ENCODE measurements at places on chromosomes 3 and 15. TPM values are rescaled to one million over a fixed set of nuclear protein-coding genes. Genes with fewer than 3 reads are reported as not detected.

- no peak for DNase-seq
Measured at GRCh38 chr15:100919481-100920405, 586 bp downstream of the LRRK1 start.

DNA sequence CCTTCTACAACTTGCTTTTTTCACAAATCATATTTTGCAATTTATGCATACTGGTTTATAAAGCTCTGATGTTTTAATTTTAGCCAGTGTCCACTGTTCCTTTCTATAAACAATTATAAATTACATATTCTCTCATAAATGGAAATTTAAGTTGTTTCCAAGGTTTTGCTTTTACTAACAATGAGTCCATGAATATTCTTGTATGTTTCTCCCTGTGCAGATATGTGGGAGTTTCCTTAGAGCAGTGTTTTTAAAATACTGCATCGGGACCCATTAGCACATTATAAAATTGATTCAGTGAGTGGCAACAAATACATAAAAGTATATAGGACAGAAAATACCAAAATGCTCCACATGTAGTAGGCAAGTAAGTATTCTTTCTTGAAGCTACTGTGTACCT, 235.6 kb downstream of the PCCB start:
- no peak for DNase-seq

- no peak for DNase-seq
Measured at GRCh38 chr3:129593595-129594339, 12.7 kb downstream of the PLXND1 start.

GRCh38 chr3:194756460-194756779, 70.7 kb downstream of the FAM43A start:
- no peak for DNase-seq

- peak; percentile 69 for DNase-seq
Measured at GRCh38 chr3:150365132-150365604, 42.9 kb upstream of the TSC22D2 start.

DNA sequence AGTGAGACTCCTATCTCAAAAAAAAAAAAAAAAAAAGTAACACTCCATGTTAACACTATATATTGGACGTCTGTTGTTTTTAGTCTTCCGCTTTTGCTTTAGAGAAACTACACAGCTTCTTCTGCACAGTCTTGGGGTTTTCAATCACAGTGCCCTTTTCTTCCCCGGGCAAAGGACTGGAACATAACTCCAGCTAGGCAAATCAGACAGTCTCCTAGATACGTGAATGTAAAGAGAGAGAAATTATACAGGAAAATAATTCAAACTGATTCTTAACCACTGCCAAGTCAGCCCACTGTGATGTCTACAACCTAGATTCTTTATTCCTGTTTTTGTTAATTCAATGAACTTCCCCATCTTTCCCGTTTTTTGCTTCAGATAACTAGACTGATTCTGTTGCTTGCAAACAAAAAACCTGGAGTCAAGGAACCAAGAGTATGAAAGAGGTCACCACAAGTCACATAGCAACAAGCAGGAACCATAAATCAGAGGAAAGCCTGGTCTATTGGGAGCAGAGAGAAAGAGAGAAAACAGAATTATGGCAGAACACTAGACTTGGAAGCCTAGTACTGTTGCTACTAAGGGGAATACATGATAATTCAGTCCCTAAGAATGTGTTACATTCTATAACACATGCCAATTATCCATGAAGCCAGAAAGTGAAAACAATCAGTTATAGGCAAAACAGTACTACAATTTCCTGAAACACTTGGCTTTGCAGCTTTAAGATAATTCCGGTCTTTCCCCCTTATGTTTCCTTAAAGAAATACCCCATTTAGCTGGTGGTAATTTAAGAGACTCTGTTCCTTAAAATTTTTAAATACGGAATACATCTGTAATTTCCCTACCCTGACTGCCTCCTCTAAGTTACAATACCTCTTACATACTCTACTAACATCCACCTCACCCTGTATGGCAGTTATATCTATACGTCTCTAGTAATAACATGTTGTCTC, 63.1 kb downstream of the TBL1XR1 start:
- DNase-seq, result no peak

DNA sequence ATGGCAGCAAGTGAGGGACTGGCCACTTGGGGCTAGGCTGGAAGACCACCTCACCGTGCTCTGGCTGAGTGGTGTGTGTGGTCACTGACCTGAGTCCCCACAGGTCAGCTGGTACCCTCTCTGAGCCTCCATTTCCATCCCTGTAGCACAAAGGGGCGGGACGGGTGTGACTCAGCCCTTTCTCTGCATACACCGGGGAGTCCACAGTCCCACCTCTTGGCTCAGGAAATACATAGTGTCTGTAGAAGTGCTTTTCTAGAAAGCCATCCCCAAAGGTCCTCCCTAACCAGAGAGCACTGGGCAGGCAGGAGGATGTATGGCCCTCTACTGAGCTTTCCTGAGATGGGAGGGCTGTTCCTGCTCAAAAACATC, 27.2 kb downstream of the WNT7A start:
- DNase-seq, result no peak

DNA sequence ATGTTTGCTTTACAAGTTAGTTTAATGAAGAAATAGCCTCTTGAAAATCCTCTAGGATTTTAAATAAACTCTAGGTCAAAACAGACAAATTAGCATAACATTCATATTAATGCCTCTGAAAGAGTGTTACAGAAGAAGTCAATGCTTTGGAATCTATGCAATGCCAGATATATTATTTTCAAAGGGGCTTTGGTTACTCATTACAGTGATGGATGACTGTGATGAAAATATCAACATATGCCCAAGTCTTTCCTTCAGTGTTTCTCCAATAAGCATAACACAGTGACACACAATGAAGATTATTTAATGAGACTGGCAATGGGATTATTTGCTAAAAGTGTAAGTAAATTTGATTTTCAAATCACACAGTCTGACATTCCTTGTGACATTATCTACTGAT, 1247.2 kb downstream of the ROBO2 start:
- no peak for DNase-seq

DNA sequence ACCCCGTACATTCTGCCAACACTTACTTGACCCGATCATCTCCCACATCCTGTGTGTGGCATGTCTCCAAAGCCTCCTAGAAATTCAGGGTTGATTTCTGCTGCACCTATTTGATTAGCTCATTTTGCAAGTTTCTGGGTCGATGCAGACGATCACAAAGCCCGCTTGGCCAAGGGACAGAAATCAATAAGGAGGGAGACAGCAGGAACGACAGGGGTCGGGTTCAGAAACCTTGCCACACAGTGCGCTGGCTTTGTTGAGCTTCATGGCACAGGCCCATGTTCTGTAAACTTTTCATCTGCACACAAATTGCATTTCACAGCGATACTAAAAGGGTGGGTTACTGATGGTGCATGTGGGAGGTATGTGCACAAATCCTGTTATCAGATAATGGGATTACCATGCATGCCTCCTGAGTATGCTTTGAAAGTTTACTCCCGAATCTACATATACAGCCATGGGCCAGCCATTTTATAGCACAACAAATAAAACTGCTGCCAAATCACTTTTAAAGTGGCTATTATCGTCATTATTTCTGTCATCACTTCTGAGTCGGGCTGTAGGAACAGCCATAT, 95.9 kb upstream of the ATP11B start:
- DNase-seq, result no peak

DNA sequence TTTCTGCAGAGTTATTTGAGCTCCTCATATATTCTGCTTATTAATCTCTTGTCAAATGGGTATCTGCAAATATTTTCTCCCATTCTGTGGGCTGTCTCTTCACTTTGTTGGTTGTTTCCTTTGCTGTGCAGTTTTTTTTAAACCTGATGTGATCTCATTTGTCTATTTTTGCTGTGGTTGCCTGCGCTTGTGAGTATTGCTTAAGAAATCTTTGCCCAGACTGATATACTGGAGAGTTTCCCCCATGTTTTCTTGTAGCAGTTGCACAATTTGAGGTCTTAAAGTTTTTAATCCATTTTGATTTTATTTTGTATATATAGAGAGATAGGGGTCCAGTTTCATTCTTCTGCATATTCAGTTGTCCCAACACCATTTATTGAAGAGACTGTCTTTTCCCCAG, 102.3 kb downstream of the POLQ start:
- no peak for DNase-seq

DNA sequence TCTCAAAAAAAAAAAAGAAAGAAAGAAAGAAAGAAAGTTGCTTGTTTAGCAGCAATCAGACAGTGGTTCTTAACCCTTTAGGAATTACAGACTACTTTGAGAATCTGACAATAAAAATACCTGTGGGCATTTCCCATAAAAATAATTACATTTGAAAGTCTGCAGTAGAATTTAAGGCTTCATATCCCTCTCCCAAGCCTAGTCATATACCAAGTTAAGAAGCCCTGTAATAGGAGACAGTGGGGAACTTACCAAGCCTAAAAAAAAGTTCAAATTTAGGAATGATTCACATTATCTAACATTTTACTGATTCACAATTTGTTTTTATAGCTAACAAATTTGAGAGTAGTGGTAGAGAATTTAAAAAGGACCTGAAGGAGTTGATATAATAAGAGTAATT, 47.5 kb downstream of the LRRFIP2 start:
- DNase-seq, result no peak

DNA sequence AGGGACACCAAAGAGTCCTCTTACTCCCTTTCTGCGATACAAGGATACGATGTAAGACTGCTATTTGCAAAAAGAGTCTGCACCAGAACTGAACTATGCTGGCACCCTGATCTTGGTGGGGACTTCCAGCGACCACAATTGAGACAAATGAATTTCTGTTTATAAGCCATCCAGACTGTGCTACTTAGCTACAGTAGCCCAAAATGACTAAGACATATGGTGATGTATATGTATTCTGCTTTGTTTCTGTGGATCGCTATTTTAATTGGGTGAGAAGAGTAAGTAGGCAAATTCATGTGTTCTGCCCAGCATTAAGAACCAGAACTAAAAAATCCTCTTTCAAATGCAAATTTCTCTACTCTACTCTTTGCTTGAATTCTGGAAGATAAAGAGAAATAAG, 720.9 kb downstream of the DIPK2A start:
- no peak for DNase-seq

DNA sequence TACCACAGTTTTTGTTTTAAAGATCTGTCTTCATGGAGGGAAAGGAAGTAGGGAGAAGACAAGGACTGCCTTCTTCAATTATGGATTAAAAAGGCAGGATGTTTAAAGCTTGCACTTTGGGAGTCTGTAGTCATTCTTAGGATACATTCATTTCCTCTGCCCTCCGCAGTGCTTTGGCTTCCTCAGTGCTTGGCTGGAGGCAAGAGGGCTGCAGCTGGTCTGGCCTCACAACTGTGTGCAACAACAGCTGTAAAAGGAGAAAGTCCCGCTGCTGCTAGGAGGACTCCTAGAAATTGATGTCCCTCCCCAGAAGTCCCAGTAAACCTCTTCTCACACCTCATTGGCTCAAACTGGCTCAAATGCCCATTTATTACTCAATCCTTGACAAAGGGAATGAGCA, 54.4 kb upstream of the PPP2R3A start:
- no peak for DNase-seq

- DNase-seq, result no peak
Measured at GRCh38 chr3:9649791-9650521, 651 bp downstream of the MTMR14 start.

DNA sequence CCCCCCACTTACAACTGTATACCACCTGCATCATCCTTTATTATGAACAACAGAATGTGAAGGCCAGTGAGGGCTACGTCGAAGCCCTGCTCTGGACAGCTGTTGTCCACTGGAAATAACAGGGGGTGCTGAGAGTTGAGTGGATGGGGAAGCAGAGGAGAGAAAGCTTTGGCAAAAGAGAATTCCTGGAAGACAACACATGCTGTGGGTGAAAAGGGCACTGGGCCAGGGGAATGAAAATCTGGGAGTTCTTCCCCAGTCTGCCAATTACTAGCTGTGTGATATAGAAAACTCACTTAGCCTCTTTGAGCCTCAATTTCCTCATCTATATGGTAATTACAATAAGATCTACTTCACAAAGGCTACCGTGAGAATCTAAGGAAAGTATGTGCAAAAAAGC, 40.7 kb downstream of the FSTL1 start:
- DNase-seq, result no peak

DNA sequence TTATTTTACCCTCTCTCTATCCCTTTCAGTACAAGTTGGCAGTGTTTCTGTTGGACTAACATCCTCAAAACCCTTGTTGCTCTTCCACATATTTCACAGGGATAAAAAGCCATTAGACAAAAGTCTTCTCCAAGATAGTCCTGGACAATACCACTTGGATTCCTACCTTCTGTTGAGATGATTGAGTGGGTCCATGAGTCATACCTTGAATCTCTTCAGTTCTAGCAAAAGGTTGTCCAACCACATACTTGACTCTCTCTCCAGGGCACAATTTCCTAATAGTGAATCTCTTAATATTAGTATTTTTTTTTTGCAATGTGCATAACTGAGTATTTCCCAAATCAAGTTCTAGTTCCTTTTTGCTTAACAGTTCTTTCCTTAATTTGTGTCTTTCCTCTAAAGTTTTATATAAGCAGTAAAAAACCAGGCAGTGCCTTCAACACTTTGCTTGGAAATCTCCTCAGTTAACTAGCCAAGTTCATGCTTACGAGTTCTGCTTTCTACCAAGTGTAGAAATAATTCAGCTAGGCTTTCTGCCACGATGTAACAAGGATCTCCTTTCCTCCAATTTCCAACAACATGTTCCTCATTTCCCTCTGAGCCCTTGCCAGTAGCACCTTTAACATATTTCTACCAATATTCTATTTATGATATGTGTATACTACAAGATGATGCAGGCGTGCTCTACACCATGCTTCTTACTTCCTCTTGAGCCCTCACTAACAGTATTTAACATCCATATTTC, 68.3 kb upstream of the NEO1 start:
- DNase-seq, result no peak

- no peak for DNase-seq
Measured at GRCh38 chr15:41841131-41841530, 2.5 kb downstream of the PLA2G4B start.

- DNase-seq, result no peak
Measured at GRCh38 chr3:47113669-47114365, 50.1 kb downstream of the SETD2 start.

DNA sequence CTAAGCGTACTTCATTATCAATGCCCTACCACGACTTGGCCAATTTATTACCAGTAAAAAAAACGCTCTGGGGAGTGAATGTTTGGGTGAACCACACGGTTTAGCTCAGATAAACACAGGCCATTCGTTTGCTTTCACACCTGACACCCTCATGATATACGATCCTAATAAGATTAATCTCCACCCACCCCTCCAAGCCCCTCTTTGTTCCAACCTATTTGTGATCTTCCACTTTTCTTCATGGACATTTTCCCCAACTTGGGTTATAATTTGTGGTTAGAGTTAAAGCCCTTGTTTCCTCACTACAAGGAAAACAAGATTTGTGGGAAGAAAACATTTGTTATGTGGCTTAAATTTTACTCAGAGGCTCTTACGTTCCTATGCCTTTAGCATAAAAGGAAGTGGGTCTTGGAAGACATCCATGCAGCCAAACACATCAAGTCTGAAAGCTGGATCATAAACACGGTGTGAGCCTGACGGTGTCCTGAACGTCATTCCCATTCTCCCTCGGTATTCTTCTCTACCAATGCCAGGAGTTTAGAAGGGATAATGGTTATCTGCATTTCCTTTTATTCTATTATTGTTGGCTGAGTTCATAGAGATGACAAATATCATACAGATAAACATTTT, 518.9 kb downstream of the NR2F2 start:
- no peak for DNase-seq

GRCh38 chr3:126666658-126667528, 12.0 kb upstream of the TXNRD3 start:
- DNase-seq, result no peak

The SPINK8 gene
- total RNA-seq, result not detected

The MON1A gene
- total RNA-seq, result 9.0 TPM

The ECE2 gene
- not detected for total RNA-seq

The PDIA3 gene
- 435 TPM for total RNA-seq

The SAMMSON gene
- not detected for total RNA-seq

The HES1 gene
- 32.9 TPM for total RNA-seq

The TMEM207 gene
- not detected for total RNA-seq

The KIF23 gene
- 83.7 TPM for total RNA-seq

The STARD5 gene
- total RNA-seq, result 4.0 TPM
